ENCODE measurements at places on chromosomes 1 and 21.

DNA sequence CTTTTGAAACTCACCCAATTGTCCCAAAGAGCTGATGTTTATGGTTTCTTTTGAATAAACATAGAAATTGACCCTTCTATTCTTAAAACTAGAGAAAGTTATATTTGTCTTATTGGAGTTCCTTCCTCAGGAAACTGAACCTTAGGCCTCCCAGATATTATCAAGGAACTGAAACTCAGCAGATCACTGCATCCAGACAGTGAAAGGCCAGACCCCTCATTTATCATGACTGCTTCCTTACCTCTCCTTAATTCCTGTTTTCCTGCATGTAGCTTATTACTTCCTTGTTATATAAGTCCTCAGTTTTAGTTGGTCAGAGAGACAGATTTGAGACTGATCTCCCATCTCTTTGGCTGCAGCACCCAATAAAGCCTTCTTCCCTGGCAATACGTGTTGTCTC lies 27.5 kb downstream of the SLC22A15 start:
- DNase-seq, result peak; percentile 63

DNA sequence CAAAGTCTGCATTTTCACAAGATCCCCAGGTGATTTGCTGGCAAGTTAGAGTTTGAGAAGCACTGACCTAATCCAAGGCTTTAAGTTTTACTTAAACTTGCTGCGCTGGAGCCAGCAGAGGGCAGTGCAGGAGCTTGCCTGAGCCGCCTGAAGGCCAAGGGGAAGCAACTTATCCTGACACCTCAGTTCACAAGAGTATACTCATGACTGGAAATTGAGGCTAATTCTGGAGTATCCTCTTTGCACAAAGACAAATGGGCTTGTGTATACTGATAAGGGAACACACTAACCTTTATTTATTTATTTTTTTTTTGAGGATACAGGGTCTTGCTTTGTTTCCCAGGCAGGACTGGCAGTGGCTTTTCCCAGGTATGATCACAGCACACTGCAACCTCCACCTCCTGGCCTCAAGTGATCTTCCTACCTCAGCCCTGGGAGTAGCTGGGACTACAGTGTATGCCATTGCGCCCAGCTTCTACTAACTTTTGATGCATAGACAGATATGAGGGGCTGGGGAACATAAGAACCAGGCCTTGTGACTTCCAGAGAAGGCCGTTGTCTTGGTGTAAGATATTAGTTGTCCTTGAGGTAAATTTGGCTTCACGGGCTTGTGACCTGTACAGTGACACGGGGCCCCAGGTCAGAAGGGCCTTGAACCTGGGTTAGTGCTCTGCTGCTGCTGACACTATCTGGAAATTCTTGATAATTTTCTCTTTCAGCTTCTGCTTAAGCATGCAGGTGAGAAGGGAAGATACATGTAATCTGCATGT lies 29.0 kb upstream of the SLAMF1 start:
- DNase-seq, result peak; percentile 82

DNA sequence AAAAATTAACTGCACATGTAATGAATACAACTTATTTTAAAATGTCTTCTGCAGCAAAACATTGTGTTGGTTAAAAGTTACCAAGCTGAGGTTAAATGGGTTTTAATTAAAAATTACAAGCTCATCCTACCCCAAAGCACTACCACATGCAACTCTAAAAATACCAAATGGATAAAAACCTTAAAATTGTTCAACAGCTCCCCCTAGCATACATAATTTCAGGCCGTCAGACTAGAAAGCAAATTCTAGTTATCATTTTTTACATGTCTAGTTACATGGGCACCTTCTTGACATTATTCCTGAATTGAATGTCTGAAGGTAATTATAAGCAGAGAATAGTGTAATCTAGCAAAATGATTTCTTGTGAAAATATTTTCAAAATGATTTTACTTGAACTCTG lies 176.5 kb downstream of the C1orf21 start:
- peak; percentile 41 for DNase-seq

DNA sequence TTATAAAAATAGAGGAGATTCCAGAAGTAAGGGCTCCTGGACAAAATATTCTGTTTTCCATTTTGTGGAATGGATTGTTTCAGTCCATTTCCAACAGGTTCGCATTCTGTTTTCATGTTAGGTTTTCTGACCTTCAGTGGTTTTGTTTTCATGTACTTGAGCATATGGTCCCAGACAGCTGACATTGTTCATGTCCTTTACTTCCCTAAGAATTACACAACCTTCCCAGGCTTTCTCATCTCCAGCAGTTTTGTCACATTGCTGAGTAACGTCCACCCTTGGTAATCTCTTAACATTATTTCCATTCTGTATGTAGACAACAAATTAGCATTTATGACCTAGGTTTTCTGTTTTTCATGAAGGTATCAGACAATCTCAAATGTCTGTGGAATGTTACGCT lies 21.0 kb upstream of the ERRFI1 start:
- peak; percentile 96 for DNase-seq

DNA sequence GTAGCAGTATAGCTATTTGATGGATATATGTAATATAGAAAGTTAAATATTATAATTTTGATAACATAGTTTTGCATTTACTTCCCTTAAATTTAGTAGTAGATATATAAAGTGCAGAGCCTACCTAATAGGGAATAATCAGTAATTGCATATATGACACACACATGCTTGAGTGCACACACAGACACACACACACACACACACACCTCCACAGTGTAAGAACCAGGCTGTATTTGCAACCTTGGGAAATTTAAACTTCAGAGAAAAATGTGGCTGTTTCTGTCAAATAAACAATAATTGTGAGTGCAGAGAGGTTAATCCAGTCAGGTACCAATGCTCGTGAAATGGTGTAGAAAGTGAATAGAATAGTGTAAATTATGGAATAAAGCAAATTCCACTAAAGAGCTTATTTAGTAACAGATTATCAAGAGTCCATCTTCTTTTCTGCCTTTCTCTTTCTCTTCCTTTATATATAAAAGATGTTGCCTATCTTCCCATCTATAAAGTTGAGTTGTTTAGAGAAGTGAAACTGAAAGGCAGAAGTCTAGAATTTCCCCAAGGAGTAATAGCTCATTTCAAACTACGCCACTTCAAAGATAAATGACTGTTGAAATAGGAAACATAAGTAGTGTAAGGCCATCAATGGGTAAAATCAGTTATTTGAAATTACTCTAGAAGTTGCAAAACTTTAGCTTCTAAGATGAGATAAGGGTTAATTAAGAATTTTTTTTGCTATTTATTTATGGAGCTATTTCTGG lies 273.7 kb downstream of the SRGAP2C start:
- peak; percentile 96 for DNase-seq

- no peak for DNase-seq
Measured at GRCh38 chr21:41611966-41612606, 104.1 kb upstream of the TMPRSS2 start.

- DNase-seq, result no peak
Measured at GRCh38 chr1:243558576-243558975, 291.5 kb downstream of the AKT3 start.

GRCh38 chr1:7755448-7755847 lies 15.6 kb upstream of the VAMP3 start:
- no peak for DNase-seq

- DNase-seq, result no peak
Measured at GRCh38 chr1:10672343-10673050, 123.9 kb downstream of the CASZ1 start.

DNA sequence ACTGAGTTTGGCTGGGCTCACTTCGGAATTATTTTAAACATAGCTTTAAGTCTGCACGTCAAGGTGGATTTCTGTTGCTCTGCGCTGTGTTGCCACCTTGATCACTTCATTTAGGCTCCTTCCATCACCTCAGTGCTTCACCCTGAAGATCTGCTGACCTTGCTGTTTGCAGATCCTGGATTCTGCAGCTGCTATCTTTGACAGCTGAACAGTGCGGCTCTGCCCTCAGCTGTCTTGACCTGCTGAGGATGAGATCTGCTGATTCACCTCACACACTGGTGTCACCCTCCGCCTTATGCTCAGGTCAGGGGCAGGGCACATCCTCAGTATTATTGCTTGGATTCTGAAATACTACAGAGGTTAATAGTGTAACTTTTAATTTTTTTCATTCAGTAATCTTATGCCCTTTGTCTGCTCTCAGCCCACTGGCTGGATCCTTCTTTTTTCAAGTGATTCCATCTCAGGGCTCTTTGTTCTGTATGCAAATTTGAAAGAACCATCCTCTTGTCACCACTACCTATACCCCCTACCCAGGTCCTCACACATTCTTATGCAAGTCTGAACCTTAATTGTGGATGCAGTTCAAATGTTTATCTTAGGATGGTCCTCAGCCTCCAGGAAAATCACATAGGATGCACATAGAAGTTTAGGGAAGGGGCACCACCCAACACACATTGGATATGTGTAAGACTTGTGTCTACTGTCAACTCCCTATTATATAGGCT lies 364.0 kb downstream of the OLFM3 start:
- no peak for DNase-seq

GRCh38 chr1:224640018-224640417 lies 23.9 kb downstream of the CNIH3 start:
- DNase-seq, result no peak
